AG09309 (cell line): ENCODE measurements at places on chromosomes 5 and 9.

DNA sequence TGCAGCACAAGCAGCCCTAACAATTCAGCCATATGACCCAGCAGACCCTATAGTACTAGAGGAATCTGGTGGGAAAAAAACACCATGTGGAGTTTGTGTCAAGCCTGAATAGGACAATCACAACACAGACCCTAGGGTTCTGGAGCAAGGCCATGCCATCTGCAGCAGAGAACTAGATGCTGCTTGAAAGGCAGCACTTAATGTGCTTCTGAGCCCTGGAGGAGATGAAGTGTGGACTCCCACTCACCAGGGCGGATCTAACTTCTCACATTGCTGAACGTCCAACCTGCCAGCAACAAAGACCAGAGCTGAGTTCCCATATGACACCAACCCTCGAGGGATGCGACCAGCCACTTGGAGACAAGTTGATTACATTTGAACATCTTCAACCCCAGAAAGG is 43.2 kb downstream of the GABBR2 start:
- DNase-seq = no peak

GRCh38 chr5:113178073-113178779 is 201.6 kb downstream of the DCP2 start:
- no peak for DNase-seq

- DNase-seq = no peak
These were observed 574.1 kb downstream of the PSAT1 start for GRCh38 chr9:78871086-78871451.

DNA sequence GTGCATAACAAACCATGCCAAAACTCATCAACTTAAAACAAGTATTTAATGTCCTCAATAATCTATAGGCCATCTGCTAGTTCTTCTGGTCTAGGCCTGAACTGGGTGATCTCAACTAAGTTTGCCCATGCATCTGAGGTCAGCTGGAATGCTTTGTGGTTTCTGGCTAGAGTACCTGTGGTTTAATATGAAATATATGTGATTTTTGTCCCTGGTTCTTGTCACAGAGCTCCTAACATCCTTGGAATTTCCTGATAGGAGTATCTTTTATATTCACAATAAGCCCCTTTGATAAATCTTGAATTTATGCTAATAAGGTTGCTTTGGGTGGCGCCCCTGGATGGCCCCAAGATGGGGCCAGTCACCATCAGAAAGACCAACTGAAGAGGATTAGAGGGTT is 535.9 kb downstream of the DNAH5 start:
- DNase-seq = no peak

DNA sequence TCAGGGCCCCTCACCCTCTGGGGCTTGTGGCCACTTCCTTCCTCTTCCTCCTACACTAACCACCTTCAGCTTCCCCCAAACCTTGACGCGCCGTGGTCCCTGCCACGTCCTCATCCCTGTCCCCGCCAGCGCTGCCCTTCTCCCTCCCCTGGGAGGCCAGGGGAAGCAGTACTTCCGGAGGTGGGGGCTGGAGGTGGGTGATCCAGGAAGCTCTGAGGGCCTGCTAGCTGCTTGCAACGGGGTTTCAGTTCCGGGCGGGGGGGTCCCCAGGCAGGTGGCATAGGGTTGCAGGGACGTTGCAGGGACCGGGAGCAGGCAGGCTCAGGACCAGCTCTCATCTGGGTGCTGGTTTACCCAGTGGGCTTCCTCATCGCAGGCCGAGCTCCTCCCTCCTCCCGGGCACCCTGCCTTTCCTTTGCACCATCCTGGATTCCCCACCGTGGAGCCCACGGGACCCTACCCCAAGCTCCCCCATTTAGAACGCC is 70.0 kb downstream of the RXRA start:
- no peak for DNase-seq

GRCh38 chr5:13378091-13378490 is 566.4 kb downstream of the DNAH5 start:
- DNase-seq = peak; percentile 3

DNA sequence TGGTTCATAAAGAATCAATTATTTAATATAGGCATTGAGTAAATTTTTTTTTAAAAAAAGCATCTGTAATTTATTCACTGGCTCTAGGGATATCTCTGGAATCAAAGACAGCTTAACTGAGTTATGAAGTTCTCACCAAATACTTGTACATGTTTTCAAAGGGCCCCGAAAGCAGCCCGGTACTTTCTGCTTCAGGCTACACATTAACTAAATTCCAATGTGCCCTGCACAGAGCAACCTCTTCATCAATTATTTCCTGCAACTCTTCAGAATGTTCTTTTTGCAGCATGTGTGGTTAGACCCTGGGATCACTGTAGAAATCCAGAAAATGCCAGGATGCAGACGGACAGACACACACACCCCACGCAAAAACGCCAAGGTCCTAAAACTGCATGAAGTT is 209.0 kb downstream of the EFNA5 start:
- DNase-seq = no peak

GRCh38 chr5:141904551-141904950 is 19.1 kb upstream of the DELE1 start:
- no peak for DNase-seq

GRCh38 chr9:129696944-129697655 is 31.7 kb downstream of the PRRX2 start:
- DNase-seq = no peak

- peak; percentile 72 for DNase-seq
These were observed 23.8 kb downstream of the SHC3 start for GRCh38 chr9:89154651-89155336.

GRCh38 chr9:92706218-92706940 is 36.4 kb upstream of the IPPK start:
- no peak for DNase-seq

- DNase-seq = no peak
These were observed 102.1 kb upstream of the CEP78 start for GRCh38 chr9:78133751-78134150.

- no peak for DNase-seq
These were observed at the start of gene GPSM1 for GRCh38 chr9:136327304-136327974. Gene GPSM1, plus strand, starts transcription at chr9:136327539. Its CDS starts 157 bp downstream, at chr9:136327696.

DNA sequence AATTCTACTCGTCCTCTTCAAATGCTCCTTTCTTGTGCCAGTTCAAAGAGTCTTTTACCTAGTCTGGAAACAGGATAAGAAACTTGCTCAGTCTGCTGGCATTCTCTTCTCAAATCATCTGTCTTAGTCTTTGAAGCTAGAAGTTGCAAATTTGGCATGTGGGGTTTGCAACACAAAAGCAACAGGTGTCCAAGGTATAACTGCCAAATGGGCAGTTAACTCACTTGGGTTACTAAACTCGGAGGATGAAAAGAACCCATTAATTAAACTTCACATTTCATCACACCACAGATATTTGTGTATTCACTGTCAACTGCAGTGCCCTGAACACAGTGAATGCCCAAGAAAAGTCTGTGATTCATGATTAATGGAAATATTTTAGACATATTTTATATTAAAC is 108.0 kb upstream of the TARS1 start:
- no peak for DNase-seq
